ENCODE measurements at places on chromosomes 3 and 15. TPM values are rescaled to one million over a fixed set of nuclear protein-coding genes. Genes with fewer than 3 reads are reported as not detected.

Gene ARGFX
- total RNA-seq = not detected

Gene XCR1
- total RNA-seq = not detected

Gene MITF
- total RNA-seq = 11.6 TPM

Gene TNFAIP8L3
- 11.2 TPM for total RNA-seq

Gene ERC2
- total RNA-seq = 0.36 TPM

Gene GLDN
- 0.59 TPM for total RNA-seq
